Right renal pelvis (tissue), 4 donors: ENCODE measurements at places on chromosomes 1 and 21. TPM values are rescaled to one million over a fixed set of nuclear protein-coding genes. Genes with fewer than 3 reads are reported as not detected.

FMO3 gene
- not detected for polyA plus RNA-seq

UQCRHL gene
- 0.90 TPM for polyA plus RNA-seq

SYDE2 gene
- 10.1 TPM for polyA plus RNA-seq

HUNK gene
- polyA plus RNA-seq, result 18.0 TPM

ETS2 gene
- polyA plus RNA-seq, result 56.7 TPM

NR1I3 gene
- 4.3 TPM for polyA plus RNA-seq

MACF1 gene
- polyA plus RNA-seq, result 208 TPM

REN gene
- 133 TPM for polyA plus RNA-seq

DNA sequence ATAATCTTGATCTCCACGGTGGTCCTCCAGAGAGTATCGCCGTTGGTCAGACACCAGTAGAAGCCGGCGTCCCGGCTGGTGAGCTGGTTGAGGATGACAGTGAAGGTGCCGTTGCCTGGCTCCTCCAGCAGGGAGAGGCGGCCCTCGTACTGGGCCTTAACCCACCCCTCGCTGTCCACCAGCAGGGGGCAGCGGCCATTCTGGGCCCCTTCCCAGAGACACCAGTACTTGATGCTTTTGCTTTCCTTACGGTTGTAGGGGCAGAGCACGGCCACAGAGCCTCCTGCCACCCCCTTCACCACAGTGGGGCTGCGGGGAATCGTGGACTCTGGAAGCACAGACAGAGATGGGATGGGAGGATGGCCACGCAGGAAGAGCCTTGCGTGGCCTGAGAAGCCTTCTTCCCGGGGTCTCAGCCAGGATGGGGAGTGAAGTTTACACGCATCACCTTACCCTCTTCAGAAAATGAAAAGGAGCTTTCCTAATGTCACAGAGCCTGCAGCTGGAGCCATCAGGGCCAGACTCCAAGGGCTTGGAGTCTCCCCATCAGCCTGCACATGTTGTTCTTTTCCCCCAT is 10.7 kb downstream of the PIGR start:
- DNase-seq, result no peak

DNA sequence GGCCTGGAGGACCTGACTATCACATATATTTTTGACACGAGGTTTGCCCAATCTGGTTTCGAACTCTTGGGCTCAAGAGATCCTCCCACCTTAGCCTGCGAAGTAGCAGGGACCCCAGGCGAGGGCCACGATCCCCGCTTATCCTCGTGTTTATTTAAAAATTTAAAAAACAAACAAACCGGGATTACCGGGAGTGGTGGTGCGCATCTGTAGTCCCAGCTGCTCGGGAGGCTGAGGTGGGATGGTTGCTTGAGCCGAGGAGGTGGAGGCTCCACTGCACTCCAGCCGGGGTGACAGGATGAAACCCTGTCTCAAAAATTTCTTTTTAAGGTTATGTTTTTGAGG is 452 bp upstream of the EXOSC10 start:
- DNase-seq, result no peak

DNA sequence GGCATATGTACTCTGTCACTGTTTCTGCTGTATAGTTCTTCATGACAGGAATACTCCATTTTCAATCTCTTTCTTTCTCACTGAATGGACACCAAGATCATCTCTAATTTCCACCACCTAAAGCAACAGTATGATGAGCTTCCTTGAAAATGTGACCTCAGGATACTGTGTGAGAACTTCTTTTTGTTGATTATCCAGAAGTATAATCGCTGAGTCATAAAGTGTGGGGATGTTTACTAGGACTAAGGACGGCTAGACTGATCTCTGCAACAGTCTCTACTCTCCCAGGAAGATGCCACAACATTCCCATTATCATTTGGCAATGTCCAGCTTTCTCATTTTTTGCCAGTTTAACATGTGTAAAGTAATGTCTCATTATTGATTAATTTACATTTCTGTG is 70.3 kb downstream of the TNFSF18 start:
- no peak for DNase-seq

DNA sequence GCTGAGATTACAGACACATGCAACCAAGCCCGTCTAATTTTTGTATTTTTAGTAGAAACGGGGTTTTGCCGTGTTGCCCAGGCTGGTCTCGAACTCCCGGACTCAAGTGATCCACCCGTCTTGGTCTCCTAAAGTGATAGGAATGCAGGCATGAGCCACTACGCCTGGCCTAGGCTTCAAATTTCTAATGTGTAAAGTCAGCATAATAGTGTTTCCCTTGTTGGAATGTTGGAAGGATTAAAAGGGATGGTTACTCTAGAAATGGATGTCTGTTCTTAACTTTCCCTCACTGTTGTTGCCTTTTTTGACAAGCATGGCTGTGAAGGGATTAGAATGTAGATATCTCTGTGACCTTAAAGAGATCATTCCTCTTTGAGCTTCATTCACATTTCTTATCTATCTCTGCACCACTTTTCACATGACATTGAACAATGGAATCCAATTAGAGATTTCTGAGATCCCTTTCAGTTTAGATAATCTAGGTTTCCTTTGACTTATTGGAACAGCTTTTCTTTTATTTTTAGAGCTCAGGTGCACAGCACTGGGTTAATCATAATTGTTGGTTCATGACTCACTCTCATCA is 33.7 kb downstream of the NFASC start:
- no peak for DNase-seq

- DNase-seq, result no peak
These were observed 57.4 kb downstream of the ZNF648 start for GRCh38 chr1:182003953-182004586.

- DNase-seq, result no peak
These were observed 47.4 kb upstream of the TSPAN2 start for GRCh38 chr1:115136706-115137105.

DNA sequence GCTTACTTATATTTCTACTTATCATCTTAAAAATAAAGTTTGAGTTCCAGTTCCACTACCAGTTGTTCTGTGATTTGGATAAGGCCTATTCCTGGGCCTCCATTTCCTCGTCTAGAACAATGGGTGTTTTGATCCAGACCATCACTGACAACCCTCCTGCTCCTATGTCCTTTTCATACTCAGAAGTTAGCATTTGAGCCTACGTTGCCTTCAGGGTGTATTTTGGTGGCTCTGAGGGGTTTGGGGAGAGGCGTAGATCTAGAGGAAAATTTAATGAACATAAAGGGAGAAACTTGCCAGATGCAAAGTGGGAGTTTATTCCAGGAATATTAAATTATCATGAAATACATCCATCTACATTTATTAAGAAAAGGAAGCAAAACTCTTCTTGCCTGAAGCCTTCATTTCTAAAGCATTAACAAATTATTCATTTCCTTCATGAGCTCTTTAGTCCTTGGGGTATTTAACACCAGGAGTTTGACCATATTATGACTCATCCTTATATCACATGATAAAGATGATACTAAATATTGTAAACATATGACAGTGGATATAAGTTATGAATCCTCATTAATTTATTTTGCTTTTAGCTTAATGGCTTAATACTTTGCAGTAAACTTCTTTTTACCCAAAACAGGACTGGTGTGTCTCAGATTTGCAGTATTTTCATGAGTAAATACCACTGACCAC is 47.2 kb upstream of the SYT14 start:
- DNase-seq, result no peak

DNA sequence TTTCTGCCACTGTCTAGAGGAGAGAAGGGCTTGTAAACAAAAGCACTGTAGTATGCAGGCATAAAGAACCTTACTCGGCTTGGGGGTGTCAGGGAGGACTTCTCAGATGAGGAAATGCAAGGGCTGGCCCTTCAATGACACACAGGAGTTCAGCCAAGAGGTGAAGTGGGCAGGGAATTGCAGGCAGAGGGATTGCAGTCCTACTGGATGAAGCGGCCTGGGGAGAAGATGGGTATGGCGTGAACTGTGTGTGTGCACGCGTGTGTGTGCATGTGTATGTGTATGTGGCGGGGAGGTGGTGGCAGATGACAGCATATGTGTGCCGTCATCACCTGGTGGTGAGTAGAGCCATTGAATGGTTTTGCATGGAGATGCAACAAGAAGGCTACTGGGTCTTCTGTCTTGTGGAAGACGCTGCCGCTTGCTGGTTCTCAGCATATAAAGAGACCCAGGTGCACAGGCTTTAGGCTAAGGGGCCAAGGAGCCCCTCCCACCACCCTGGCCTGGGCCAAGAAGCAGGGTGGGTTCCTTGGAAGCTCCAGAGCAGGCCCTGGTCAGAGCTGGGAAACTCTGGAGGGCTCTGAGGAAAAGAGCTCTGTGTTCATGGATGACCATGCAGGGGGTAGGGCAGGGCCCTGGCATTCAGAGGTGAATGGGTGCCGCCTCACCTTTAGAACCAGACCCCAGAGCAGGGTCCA is 4.1 kb upstream of the EPS8L3 start:
- no peak for DNase-seq

DNA sequence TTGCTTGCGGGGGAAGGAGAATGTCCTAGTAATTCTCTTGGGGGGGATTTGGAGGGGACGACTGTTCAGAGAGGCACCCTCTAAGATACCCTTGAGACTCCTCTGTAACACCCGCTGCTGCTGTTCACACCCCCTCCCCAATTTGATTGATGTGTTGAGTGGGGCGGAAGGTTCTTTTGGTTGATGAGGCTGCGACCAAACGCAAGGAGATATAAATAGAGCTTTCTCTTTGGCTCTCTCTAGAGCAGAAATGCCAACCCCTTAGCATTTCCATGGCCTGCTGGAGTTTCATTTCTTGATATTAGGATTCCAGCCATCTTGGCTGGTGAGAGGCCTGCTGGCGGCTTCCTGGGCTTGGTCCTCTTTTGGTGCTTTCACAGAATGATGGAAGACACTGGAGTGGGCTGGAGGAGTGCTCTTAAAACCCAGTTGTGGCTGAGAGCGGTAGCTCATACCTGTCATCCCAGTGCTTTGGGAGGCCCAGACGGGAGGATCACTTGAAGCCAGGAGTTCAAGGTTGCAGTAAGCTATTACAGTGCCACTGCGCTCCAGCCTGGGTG is 2.0 kb downstream of the PIK3CD start:
- no peak for DNase-seq

GRCh38 chr1:73500154-73500553 is 697.8 kb downstream of the LRRIQ3 start:
- DNase-seq, result no peak

- no peak for DNase-seq
These were observed 381.0 kb upstream of the VAMP3 start for GRCh38 chr1:7389906-7390603.

DNA sequence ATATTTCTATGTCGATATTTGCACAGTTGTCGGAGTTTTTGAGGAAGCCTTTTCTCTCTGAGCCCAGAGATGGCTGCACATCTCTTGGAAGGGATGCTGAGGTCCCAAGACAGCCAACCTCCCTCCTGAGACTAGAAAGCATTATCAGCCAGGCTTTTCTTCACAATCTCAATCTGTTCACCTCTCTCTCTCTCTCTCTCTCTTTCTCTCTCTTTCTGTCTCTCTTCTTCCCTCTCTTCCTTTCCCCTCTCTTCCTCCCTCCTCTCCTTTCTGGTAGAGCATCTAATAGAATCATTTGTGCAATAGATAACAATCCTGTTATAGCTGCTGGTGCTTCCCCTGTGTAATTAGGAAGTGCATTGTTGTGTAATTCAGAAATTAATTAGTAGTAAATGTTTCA is 131.8 kb downstream of the CAPN8 start:
- no peak for DNase-seq

DNA sequence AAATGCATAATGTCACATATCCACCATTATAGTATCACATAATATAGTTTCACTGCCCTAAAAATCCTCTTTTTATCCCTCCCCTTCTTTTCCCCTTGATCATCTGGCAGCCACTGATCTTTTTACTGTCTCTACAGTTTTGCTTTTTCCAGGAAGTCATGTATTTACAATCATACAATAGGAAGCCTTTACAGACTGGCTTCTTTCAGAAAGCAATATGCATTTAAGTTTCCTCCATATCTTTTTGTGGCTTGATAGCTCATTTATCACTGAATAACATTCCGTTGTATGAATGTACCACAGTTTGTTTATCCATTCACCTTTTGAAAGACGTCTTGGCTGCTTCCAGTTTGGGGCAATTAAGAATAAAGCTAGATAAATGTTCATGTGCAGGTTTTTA is 14.3 kb upstream of the WDTC1 start:
- no peak for DNase-seq

GRCh38 chr1:40877698-40878097 is 15.5 kb upstream of the CITED4 start:
- no peak for DNase-seq

DNA sequence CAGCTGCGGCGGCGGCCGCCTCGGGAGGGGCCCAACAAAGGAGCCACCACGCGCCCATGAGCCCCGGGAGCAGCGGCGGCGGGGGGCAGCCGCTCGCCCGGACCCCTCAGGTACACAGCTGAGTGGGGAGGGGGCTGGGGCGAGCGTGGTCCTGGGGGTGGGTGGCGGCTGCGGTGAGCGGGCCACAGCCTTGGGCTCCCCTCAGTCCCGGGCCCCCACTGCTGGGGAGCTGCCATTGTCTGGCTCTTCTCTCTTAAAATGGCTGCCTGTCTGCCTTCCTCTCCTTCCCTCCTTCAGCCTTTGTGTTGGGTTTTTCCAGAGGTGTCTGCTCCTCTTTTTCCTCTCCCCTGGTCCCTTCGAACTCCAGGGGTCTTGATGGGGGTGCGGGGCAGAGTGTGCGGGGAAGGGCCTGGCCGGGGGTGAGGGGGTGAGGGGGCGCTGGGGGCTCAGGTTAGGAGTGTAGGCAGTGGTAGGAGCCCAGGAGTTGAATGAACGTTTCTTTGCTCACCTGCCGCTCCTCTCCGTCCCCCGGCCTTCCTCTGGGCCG is 1.7 kb downstream of the ARID1A start:
- DNase-seq, result no peak

DNA sequence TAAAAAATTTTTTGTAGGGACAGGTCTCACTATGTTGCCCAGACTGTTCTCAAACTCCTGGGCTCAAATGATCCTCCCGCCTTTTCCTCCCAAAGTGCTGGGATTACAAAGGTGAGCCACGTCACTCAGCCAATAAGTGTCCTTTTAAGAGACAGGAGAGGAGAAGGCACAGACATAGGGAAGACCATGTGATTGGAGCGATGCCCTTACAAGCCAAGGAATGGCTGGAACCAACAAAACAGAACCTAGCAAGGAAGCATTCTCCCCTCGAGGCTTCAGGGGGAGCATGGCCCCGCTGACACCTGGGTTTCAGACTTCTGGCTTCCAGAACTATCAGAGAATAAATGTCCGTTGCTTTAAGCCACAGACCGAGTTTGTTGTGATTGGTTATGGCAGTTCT is 37.0 kb downstream of the NDUFS5 start:
- DNase-seq, result no peak

- DNase-seq, result no peak
These were observed 157.0 kb upstream of the C21orf91 start for GRCh38 chr21:17976139-17976538.

GRCh38 chr21:34589511-34590282 is 25.2 kb downstream of the RCAN1 start:
- DNase-seq, result no peak
